Retina (tissue), 1 donor: ENCODE measurements at places on chromosomes 11 and 22.

GRCh38 chr11:57054817-57055216 is 66.1 kb downstream of the OR5AK2 start:
- DNase-seq = no peak

GRCh38 chr22:17692841-17693240 is 54.3 kb downstream of the BCL2L13 start:
- DNase-seq = no peak

- no peak for DNase-seq
Observed at GRCh38 chr11:10528121-10528520, 12.9 kb downstream of the RNF141 start.

DNA sequence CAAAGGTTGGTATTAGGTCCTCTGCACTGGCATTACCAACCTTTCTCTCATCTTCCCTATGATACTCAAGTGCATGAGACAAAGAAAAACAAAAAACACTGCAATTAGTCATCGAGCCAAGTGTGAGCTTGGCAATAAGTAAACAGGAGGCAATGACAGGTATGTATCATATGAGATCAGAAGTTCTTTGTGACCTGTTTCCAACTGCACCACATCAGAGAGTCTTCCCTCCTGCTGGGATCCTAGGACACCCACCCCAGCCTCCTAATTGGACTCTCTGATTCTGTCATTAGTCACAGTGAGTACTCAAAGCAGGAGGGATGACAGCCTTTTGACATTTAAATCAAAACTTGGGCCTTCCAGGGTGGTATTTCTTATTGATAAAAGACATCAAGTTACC is 7.8 kb upstream of the JAML start:
- no peak for DNase-seq

DNA sequence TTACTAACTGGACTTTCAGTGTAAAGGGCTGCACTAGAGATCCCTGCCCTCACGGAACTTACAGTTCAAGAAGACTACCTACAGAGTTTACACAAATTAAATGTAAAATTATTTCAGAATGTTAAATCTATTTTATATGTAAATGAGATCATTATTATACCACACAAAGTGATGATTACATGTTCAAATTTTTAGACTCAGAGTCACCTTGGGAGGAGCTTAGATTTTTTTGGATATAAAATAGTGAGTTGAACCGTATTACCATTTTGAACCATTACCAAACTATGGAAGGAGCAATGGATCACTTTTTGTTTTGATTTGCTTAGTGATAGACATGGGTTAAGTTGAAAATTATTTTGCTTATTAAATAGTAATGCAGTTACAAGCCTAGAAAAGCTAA is 1.6 kb downstream of the IPO7 start:
- DNase-seq = no peak

DNA sequence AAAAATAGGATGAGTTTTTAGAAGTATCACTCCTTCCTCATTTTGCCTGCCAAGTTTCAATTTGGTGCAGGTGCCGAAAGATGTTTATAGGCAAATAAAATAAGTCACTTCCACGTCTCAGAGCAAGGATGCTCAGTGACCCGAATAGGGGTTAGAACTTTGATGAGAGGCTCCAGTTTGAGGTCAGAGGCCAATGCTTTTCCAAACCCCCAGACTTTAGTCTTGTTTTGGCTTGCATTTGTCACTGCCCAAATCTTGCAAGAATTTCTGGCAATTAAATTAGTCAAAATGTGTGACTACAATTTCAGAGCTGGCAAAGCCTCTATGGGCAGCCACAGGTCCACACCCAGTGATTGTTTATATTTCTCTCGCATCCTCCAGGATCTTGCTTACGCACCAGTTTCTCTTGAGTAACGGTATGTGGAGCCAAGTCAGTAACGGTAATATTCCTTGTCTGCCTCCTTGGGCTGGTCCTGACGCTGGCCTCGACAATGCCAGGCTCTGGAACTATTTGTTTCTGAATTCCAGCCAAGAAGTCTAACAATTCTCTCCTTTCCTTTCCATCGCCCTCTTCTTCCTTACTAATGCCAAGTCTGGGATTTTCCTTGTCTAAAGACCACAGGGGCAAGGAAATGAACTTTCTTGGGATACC is 9.9 kb upstream of the NUP160 start:
- no peak for DNase-seq

GRCh38 chr11:78916759-78917158 is 342.1 kb upstream of the NARS2 start:
- DNase-seq = no peak

- no peak for DNase-seq
Observed at GRCh38 chr11:34987617-34988016, 71.2 kb downstream of the PDHX start.

GRCh38 chr11:117861151-117862018 is 15.1 kb downstream of the FXYD6 start:
- DNase-seq = no peak

GRCh38 chr11:119483881-119484371 is 61.0 kb upstream of the THY1 start:
- DNase-seq = no peak

DNA sequence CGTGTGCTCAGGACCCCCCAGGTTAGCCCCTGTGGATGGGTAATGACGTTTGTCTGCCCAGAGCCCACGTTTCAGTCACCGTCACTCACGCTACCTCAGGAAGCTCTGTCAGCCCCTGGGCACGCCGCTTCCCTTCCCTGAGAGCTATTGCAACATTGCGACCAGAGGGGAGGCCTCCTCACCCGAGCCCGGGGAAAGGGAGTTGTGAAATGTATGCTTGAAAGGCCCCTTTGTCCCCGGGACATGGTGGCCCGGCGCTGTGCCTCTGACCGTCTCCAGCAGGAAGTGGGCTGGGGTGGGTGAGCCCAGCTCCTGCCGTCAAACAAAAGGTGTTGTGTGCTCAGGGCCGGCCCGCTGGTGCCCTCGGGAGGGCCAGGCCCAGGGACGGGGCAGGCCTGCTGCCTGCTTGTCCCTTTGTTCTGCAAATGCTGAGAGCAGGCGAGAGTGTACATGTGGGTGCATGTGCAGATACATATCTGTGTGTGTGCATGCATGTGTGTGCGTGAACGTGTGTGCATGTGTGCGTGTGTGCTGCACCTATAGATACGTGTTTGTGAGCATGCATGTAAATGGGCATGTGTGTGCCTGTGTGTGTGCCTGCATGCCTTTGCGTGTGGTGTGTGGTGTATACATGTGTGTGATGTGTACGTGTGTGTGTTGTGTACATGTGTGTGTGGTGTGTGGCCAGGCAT is 1125.0 kb downstream of the BRD1 start:
- DNase-seq = peak; percentile 74

GRCh38 chr22:23289851-23290724 is 109.8 kb downstream of the BCR start:
- peak; percentile 76 for DNase-seq

DNA sequence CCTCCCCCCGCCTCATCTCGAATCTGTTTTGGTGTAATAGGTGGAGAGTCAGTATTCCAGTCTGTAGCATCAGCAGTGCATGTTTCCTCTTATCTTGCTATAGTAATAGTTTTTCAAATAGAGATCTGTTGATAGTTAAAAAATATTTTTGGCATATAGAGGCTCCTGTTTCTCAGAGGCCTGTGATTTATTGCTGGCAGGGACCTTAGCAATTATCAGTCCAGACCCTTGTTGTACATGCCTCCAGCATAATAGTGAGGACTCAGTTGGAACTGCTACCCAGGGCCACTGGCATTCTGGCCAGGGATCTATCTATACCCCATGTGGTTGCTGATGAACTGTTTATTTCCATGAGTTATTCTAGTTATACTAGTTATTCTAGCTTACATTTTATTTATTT is 52.6 kb downstream of the SPECC1L start:
- no peak for DNase-seq

DNA sequence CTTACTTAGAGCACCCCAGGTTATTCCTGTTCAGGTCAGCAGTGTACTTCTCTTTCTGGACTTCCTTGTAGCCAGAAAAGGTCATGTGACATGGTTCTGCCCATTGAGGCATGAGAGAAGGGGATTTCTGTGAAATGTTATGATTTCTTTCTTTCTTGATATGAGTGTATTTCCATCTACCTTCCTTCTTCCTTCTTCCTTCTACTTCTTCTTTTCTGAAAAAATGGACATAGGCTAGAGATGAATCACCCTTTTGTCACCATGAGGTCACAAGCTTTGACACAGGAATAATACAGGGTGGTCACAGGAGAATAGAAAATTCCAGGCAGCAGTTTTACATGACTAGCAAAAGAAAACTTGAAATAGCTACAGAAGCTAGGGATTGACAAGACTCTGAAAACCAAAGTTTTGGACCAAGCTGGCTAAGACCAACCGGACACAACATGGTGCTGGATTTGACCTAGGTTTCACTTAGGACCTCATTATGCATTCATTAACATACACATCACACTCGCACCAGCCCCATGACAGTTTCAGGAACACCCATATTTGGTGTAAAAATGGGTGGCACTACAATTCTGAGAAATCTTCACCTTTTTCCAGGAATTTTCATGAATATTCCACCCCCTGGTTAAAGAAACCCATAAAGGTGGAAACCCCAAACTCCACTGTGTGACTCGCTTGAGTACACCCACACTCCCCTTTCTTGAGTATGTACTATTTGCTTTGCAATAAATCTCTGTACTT is 21.2 kb upstream of the MAP6 start:
- no peak for DNase-seq

DNA sequence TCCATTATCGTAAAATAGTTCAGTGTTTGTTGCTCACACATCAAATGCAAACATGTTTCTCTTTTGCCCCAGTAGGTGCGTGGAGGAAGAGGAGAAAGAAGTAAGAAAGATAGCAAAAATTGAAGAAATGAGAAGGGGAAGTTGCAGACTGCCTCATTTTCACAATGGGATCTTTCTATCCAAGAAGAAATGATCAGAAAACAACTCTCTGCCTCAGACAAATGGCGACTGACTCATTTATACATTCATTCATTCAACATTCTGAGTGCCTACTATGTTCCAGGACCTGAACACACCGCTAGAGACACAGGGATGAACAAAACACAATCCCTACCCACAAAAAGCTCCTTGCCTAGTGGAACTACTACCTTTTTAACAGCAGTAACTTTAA is 367 bp downstream of the HPS5 start:
- DNase-seq = no peak

- no peak for DNase-seq
Observed at GRCh38 chr11:27496461-27496860, 10.1 kb downstream of the LIN7C start.

DNA sequence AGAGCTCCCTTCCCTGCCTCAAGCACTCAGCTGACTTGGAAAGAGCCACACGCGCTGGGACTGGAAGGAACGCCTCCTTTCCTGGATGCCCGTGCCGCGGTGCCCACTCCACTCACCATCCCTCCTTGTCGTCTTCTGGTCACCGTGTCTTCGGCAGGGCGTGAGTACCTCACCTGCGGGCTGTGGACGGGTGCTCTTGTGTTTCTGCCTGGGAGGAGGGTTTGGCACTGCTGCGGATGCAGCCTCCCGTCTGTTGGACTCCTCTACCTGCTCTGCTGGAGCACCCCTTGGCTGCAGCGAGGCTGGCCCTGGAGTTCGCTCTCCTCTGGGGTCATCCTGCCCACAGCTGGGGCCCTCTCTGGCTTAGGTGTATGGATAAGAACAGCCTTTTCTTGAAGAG is 612.7 kb downstream of the BRD1 start:
- DNase-seq = no peak

- no peak for DNase-seq
Observed at GRCh38 chr11:86743223-86744118, 56.9 kb upstream of the PRSS23 start.

GRCh38 chr11:102530558-102530957 is at the start of gene MMP7:
Gene MMP7, minus strand, starts transcription at chr11:102530747. Its CDS starts 47 bp downstream, at chr11:102530700.
- no peak for DNase-seq

DNA sequence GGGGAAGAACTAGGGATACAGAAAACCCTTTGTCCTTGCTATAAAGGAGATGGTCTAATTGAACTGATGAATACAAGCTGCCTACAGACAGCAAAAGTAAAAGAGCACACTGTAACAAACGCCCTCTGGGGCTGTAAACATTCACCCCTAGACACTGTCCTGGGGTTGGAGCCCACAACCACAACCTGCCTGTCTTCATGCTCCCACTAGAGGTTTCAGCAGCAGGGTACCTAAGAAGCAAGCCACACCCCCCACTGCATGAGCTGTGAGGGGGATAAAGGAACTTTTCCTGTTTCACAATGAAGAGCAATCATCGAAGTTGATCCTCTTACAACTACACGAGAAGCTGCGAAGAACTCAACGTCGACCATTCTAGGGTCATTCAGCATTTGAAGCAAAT is 90.5 kb upstream of the LUZP2 start:
- no peak for DNase-seq

- no peak for DNase-seq
Observed at GRCh38 chr22:47570851-47571250, 808.4 kb downstream of the TBC1D22A start.

- no peak for DNase-seq
Observed at GRCh38 chr11:125442946-125443345, 53.1 kb downstream of the FEZ1 start.

DNA sequence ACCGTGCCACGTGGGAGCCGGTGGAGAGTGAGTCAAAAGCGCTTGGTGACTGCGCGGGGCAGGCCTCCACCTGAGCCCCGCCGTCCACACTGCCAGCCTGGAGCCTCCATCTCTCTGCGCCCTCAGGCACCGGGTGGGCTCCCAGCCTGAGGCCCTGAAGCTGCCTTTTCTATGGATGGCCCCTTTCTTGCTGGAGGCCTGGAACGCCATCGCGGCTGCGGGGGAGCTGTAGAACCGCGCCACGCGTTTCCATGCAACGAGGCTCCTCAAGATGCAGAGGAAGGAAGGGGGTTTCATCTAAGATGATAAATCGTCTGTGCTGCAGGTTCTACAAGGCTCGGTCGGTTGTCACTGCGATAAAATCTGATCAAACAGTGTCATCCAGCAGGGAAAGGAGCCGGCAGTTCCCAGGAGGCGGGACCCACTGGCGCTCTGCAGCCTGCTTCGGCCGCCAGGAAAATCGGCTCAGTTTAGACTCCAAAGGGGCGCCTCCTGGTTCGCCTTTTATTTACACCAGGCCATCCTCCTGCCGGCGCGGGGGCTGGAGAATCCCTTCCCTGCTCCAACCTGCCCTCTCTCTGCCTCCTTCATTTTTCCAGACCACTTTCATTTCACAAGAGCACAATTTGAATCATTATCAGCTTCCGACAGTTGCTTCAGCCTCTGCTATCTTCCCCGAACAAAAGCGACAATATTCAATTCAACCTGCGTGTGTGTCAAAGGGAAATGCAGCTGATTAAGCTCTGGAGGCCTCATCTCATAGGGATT is 624.4 kb downstream of the BRD1 start:
- no peak for DNase-seq

- no peak for DNase-seq
Observed at GRCh38 chr11:113529606-113530005, 54.4 kb upstream of the DRD2 start.

GRCh38 chr22:41911001-41911611 is 3.8 kb downstream of the SHISA8 start:
- DNase-seq = no peak

- DNase-seq = no peak
Observed at GRCh38 chr11:33935461-33936456, 43.9 kb upstream of the LMO2 start.

- DNase-seq = no peak
Observed at GRCh38 chr11:96579656-96580055, 189.8 kb downstream of the JRKL start.
